Fibroblast of lung (primary cell): ENCODE measurements at places on chromosomes 7 and 10. TPM values are rescaled to one million over a fixed set of nuclear protein-coding genes. Genes with fewer than 3 reads are reported as not detected.

SLC26A3 gene
- total RNA-seq: not detected in 2 replicates

DENND2A gene
- 39.0 and 40.8 TPM in 2 replicates for total RNA-seq

PBLD gene
- 2.8 and 5.1 TPM in 2 replicates for total RNA-seq

GATA3 gene
- total RNA-seq: not detected in 2 replicates

METTL2B gene
- 25.4 and 30.9 TPM in 2 replicates for total RNA-seq

ACTL6B gene
- not detected in 2 replicates for total RNA-seq

SEMA3E gene
- 1.5 and 2.0 TPM in 2 replicates for total RNA-seq

SPAM1 gene
- not detected in 2 replicates for total RNA-seq
